Epithelial cell of proximal tubule (primary cell): ENCODE measurements at places on chromosomes 5 and 9. TPM values are rescaled to one million over a fixed set of nuclear protein-coding genes. Genes with fewer than 3 reads are reported as not detected.

DNA sequence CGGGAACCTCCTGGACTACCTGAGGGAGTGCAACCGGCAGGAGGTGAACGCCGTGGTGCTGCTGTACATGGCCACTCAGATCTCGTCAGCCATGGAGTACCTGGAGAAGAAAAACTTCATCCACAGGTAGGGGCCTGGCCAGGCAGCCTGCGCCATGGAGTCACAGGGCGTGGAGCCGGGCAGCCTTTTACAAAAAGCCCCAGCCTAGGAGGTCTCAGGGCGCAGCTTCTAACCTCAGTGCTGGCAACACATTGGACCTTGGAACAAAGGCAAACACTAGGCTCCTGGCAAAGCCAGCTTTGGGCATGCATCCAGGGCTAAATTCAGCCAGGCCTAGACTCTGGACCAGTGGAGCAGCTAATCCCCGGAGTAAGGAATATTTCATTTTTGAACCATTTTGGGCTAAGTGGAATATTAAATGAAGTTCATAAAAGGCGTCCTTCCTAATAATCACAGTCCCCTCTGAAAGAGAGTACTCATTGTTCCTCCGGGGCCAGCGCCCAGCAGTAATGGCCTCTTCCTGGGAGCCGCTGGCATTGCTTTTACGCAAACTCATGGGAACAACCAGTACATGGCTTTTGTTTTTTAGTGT lies 23.6 kb downstream of the QRFP start:
- no peak for DNase-seq

- DNase-seq, result peak; percentile 10
These were observed 322.5 kb downstream of the CDK5RAP2 start for GRCh38 chr9:120257483-120257882.

DNA sequence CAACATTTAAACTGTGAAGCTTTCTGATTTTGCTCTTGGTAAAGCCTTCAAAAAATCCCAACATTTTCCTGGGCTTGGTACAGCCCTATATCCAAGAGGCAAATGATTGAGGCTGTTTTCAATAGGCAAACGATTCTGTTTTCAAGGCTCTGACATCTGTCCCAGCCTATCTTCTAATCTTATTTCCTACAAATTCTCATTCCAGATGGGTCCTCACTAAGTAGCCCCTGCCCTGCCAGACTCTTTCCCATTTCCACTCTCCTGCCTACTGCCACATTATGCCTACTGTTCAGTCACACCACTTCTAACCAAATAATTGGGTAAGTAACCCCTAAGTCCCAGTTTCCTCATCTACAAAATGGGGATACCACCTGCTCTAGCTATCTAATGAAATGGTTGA lies 3.5 kb downstream of the GBA2 start:
- no peak for DNase-seq

DNA sequence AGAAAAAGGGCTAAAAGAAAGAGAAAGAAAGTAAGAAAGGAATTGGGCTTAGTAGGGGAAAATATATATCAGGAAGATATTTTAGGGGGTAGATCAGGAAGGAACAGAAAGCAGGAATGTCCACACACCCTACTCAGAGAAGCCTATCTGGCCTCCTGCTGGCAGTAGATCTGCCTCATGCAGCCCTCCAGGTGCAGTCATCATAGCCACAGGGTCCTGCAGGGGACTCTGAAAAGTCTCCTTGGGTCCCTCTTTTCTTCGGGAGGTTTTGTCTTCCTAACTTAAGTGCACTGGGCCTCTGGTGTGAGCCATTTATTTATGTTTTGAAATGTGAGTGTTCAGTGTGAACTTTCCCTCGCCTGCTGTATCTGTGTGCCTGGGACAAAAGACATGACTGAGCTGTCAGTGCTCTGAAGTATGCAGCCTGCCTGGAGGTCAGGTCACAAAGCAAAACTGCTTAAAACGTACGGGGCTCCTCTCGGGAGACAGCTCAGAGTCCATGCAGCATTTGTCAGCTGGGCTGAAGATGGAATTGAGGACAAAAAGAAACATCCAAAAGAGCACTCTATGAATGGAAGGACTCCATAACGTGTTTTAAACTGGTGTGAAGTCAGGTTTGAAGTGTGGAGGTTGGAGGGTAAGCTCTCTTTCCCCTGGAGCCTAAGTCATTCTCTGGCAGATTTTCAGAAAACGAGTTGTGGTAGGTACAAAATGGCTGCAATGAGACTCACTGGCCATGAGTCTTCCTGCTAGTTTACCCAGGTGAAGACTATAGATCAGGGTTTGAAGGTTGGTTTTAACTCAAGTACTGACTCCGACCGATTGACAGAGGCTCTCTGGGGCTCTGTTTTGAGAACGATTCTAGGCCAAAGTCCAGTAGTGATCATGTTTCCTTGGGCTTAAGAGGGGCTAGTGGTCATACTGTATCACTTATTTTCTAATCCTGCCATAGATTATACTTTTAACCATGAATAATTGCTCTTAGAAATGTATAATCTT lies 151.8 kb upstream of the GDNF start:
- DNase-seq, result no peak

- DNase-seq, result peak; percentile 53
These were observed 62.1 kb upstream of the VLDLR start for GRCh38 chr9:2559192-2560152.

- no peak for DNase-seq
These were observed 73.7 kb downstream of the MAP1B start for GRCh38 chr5:72180925-72181324.

- DNase-seq, result no peak
These were observed 64.0 kb downstream of the DOCK8 start for GRCh38 chr9:278651-279050.

DNA sequence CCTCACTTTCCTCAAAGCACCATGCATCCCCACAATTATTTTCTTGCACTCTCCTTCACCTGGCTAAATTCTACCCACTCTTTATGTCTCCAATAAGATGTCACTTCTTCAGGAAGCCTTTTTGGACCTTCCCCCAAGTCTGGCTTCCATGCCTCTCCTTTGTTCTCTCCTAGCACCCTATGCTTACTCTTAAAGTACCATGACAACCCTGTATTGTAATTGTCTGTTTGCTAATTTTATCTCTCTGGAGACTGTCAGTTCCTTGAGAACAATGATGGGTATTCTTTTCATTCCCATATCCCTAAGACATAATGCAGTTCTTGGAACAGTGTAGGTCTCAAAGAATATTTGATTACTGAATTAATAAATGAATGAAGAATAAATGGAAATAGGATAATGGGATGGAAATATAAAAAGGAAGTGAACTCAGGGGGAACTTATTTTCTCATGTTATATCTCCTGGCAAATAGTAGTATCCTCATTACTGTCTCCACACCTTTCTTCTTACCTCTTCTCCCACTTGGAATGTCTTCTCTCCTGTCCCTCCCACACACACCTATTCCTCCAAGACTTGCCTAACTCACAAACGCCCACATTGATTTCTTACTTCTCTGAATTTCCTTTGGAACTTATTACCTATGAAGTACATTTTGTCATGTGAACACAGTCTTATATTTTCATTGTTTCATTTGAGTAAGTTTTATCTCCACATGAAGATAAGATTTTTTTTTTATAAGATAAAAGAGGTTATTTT lies 499.1 kb downstream of the NFIB start:
- no peak for DNase-seq

GRCh38 chr9:111712369-111712768 lies 51.0 kb downstream of the GNG10 start:
- DNase-seq, result no peak

- DNase-seq, result no peak
These were observed 27.5 kb downstream of the ASS1 start for GRCh38 chr9:130472184-130472705.

GRCh38 chr5:12592228-12592627 lies 688.0 kb upstream of the CTNND2 start:
- no peak for DNase-seq

- no peak for DNase-seq
These were observed 12.3 kb downstream of the PDLIM4 start for GRCh38 chr5:132269635-132270334.

DNA sequence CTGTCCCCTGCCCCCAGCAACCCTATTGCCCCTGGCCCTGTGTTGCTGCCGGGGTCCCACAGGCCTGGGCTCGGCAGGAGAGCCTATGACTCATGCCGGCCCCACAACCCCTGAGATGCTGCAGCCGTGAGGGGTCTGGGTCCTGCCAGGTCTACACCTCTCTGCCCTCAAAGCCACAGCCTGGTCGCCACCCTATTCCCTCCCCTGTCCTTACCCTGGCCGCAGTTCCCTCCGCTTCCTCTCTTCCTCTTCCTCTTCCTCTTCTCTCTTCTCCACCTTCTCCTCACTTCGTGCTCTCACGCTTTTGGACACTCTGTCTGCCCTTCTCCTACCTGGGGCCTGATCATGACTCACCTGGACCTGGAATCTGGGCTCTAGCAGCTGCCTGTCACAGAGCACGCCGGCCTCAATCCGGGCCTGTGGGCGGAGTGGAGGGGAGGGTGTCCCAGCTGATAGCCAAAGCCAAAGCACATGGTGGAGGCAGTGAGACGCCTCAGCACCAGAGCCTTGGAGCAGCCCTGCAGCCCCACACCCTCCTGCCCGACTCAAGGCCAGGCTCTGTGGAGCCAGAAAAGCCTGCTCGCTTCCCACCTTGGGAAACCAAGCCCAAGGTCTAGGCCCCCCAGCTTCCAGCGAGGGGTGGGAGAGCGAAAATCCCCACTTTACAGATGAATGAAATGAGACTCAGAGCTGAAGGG lies 26.8 kb upstream of the CSF1R start:
- no peak for DNase-seq

DNA sequence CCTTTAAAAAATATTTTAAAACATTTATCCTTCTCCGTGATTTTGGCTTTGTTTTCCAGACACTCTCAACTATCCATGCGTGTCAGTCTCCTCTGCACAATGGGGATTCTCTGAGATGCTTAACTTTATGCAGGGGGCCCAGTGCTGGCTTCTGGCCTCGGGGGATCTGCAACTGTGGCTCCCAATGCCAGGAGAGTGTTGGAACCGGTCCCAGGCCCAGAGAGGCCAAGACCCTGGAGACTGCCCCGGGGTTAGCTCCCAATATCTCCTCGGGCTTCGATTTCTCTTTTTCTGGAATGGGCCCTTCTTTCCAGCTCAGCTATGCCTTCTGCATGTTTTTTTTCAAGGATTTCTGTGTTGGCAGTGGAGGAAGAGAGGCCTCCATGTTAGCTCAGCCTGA lies 20.1 kb upstream of the SARDH start:
- DNase-seq, result no peak

GRCh38 chr5:1763548-1763911 lies 36.1 kb downstream of the MRPL36 start:
- DNase-seq, result no peak

DNA sequence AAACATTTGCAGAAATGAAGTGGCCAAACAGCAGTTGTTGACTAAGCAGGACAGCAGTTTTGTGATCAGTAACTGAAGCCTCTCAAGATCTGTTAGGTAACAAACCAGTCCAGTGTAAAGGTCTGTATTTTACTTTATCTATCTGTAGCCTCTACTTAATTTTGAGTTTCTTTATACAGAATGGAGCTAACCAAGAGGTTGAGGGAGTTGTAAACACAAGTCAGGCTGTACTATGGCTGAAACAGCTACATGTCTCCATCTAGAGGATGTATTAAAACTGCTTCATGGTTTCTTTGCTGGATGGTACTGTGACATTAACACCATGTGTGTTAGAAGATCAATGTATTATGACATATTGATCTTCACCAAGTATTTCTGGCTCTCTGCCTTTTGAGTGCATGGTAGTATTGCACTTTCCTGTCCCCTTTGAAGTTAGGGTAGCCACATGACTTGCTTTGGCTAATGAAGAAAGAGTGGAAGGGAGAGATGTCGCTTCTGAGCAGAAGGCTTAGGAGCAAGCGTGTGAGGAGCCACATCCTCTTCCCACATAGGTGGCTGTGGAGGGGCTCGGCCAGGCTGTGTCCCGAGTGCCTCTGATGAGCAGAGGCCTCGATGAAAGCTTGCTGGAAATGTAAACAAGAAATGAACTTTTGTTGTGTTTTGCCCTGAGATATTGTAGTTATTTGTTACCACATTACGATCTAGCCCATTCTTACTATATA lies 105.6 kb upstream of the PCA3 start:
- DNase-seq, result no peak

GRCh38 chr9:2919347-2919746 lies 75.5 kb upstream of the PUM3 start:
- DNase-seq, result no peak

DNA sequence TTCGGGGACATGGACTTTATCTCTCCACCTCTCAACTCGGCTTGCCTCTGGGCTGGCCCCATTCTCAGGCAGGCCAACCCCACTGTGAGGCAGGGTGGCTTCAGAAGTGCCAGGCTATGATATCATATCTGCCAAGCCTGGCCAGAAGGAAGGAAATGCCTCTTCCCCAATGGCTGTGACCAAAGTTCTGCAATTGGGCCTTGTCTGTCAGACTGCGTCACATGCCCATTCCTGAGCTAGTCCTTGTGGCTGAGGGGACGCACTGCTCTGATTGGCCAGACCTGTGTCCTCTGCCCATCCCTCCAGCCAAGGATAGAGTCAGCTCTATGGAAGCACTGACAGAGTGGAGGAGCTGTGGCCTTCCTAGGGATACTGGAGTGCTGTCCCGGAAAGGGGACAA lies 11.9 kb downstream of the SMIM23 start:
- DNase-seq, result no peak

GRCh38 chr5:148910686-148911361 lies 84.4 kb downstream of the ADRB2 start:
- no peak for DNase-seq

DNA sequence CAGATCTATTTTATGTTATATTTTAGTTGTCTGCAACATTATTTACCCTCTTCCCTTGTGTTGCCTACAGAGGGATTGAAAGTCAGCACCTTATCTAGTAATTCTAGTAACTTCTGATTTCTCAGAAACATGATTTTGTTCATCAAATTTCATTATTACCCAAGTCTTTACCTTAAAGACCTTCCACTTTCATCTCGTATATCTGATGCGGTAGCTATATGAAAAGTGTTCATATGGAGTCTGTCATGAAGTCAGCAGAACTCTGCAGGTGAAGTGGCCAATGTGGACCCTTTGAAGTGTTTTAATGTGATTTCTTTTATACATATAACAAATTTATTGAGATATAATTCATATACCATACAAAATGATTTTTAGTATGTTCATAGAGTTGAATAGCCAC lies 40.0 kb downstream of the SLC44A1 start:
- no peak for DNase-seq

- no peak for DNase-seq
These were observed 459.9 kb upstream of the NMUR2 start for GRCh38 chr5:152864991-152865390.

F12 gene
- total RNA-seq, result 9.2 and 12.9 TPM in 2 replicates

PCDHGB7 gene
- total RNA-seq, result 0.65 and 2.8 TPM in 2 replicates

DDX4 gene
- total RNA-seq, result not detected in 2 replicates

RASEF gene
- total RNA-seq, result 11.6 and 12.2 TPM in 2 replicates

IL3 gene
- not detected in 2 replicates for total RNA-seq

CER1 gene
- not detected in 2 replicates for total RNA-seq

OTP gene
- not detected in 2 replicates for total RNA-seq

LCN2 gene
- total RNA-seq, result 45.7 and 106 TPM in 2 replicates

DIRAS2 gene
- 3.4 and 4.8 TPM in 2 replicates for total RNA-seq

ZBTB43 gene
- total RNA-seq, result 4.3 TPM in 2 replicates

GARNL3 gene
- 2.2 and 10.4 TPM in 2 replicates for total RNA-seq

CD180 gene
- not detected in 2 replicates for total RNA-seq

PTGDS gene
- total RNA-seq, result not detected in 2 replicates

GRXCR2 gene
- not detected in 2 replicates for total RNA-seq
